ENCODE measurements at places on chromosomes 1 and 21.

- no peak for DNase-seq
Observed at GRCh38 chr21:34092262-34092921, 19.0 kb downstream of the MRPS6 start.

- no peak for DNase-seq
Observed at GRCh38 chr21:27418346-27418745, 451.5 kb upstream of the ADAMTS5 start.

GRCh38 chr1:75274920-75275506 is 140.8 kb downstream of the LHX8 start:
- DNase-seq: no peak

DNA sequence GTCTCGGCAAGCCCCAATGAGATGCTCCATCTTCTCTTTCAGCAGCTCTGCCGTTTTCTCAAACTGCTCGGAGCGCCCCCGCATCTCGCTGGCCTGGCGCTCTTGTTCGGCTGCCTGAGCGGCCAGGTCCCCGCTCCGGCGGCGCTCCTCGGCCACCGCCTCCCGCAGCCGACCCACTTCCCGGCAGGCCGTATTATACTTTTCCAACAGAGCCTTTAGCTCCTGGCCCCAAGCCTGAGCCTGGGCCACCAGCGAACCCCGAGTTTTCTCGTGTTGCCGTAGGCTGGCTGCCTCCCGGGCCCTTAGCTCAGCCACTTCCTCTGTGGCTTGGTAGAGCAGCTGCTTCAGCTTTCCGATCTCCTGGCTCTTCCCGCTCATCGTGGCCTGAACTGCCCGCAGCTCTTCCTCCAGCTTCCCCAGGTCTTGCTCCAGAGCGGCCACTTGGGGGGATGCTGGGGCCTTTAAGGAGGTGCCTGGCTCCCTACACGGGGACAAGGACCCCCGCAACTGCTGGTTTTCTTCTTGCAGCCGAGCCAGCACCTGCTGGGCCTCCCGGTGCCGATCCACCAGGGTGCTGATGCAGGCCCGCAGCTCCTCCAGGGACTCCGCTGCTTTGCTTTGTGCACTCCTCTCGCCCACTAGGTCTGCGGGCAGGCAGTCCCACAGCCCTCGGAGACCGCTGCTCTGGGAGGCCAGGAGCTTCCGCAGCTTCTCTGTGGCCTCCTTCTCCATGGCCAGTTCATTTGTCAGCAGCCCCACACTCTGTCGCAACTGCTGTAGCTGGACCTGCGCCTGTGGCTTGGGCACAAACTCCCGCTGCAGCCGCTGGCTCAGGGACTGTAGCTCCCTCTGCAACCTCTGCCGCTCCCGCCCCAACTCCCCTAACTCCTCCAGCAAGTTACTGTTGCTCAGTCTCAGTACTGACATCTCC is 13.4 kb upstream of the PIAS3 start:
- DNase-seq: no peak

DNA sequence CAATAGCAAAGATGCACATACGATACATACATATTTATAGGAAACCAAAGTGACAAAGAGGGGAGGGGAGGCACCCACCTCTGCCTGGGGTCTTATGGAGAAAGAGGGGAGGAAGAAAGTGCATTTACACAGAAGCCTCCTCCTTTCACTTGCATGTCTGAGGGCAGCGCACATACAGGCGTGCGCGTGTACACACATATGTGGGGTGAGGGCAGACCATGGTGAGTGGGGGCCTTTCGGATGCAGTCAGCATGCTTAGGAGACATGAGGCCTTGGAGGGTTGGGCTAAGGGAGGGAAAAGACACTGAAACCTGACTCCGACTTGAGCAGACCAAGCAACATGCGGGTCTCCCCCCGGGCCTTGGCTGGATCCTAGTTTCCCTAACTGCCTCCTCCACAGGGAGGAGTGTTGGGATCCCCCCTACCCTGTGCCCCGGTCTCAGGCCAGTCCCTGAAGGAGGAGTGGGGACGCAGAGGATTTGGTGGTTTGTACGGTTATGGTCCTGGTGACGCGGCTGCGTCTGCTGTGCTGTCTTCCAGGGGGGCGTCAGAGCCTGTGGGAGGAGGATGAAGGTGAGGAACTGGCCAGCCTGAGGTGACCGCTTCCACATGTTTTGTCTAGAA is 15.2 kb downstream of the LRRC71 start:
- no peak for DNase-seq

DNA sequence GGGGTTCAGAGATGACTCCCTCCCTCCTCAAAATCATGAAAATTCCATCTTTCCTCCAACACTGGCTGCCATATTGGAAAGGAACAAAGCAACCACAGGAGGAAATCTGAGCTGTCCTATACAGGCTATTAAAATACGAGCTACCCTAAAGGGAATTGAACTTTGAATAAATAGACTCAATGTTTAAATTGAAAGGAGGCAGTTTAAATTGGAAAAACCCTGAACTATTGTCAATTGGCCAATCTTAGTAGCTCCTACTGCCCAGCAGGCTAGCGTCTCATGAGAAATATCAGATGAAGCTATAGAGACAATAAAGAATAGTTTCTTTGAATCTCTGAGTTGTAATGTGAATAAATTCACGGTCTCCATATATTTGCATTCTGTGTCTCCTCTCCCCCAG is 85.4 kb upstream of the KCNE2 start:
- no peak for DNase-seq

Data from ACHN (cell line).